RPMI7951 (cell line): ENCODE measurements at places on chromosomes 7 and 10.

DNA sequence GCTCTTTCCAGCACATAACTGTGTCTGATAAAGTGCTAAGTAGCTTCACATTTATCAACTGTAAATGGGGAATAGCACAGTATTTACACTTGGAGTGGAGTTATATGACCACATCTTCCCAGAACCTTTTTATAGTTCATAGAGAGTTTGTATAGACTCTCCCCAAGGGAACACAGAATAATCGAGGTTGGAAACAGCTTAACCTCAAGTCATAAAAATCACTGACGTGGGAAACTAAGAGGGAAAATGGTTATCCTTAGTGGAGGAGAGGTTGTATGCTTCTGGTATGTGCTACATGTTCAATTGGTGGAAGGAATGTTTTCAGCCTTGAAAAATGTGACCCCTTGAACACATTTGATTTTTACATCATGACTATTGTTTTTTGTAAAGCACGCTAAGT is 167.9 kb upstream of the KIAA1217 start:
- DNase-seq: no peak

DNA sequence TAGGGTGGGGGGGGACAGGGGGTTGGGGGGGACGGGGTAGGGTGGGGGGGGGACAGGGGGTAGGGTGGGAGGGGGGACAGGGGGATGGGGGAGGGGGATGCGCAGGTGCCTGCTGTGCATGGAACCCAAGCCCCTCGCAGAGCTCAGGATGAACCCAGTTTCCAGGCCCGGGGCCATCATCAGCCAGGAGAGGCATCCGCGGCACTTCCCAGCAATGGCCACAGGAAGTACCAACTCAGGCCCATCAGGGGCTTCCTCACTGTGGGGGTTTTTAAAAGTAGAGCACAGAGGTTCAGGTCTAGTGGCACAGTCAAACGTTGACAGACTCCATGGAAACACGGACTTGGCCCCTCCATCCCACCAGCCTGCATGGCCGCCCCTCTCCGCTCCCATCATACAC is 172.7 kb downstream of the DIP2C start:
- DNase-seq: no peak

DNA sequence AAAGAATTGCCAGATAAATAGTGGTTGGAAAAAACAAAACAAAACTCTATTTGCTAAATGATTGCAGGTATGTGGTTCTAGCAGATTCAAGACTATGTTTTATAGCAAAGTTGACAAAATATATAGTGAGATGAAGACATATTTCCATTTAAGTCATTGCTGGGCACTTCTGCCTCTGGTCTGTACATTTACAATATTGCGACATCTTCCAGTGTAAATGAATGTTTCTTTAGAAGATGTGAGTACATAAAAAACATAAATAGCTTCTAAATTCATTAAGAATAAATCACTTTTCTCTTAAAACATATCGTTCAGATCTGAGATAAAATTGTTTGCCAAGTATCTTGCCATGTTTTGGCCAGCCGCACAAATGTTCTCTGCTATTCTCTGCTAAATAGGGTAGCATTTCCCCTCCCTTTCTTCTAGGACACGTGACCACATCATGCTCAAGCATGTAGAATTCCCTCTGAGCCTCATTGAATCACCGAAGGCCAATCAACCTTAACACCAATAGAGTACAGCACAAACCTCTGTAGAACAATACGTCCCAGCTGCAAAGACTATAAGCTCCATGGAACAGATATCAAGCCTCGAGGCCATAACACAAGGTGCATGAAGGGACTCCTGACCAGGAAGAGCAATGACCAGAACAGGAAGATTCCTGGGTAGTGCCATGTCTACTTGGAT is 1173.3 kb downstream of the GATA3 start:
- no peak for DNase-seq

DNA sequence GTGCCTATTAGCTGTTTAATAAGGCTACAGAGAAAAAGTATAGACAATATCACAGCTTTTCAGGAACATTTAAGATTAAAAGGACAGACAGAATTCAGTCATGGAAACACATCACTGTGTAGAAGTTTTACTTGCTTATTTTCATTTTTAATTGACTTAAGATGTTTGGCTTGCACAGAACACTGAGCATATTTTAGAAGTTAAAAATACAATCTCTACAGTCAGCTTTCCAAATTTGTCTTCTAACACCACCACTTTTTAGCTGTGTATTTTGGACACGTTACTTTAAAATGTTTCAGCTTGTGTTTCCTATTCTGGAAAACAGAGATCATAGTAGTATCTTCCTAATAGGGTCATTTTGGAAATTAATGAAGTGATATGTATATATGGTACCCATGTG is 11.8 kb downstream of the CFAP69 start:
- no peak for DNase-seq

- no peak for DNase-seq
Measured at GRCh38 chr7:77540402-77540822, 3.3 kb downstream of the PTPN12 start.

DNA sequence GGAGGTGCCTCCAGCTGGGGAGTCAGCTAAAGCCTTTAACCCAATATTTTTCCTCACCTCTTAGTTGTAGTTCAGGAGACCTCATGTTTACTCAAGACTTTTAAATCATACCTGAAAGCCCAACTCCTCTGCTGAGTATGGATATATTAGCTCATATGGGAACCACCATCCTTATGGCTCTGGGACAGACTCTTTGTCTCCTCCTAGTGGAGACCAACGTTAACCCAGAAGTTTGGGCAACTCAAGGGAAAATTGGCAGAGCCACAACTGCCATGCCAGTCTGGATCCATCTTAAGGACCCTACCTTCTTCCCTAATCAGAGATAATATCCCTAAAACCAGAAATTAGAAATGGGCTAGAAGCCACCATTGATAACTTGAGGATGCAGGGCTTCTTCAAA is 80.8 kb downstream of the TMEM106B start:
- DNase-seq: no peak

GRCh38 chr10:1434912-1435692 is 302.2 kb downstream of the ADARB2 start:
- DNase-seq: no peak

DNA sequence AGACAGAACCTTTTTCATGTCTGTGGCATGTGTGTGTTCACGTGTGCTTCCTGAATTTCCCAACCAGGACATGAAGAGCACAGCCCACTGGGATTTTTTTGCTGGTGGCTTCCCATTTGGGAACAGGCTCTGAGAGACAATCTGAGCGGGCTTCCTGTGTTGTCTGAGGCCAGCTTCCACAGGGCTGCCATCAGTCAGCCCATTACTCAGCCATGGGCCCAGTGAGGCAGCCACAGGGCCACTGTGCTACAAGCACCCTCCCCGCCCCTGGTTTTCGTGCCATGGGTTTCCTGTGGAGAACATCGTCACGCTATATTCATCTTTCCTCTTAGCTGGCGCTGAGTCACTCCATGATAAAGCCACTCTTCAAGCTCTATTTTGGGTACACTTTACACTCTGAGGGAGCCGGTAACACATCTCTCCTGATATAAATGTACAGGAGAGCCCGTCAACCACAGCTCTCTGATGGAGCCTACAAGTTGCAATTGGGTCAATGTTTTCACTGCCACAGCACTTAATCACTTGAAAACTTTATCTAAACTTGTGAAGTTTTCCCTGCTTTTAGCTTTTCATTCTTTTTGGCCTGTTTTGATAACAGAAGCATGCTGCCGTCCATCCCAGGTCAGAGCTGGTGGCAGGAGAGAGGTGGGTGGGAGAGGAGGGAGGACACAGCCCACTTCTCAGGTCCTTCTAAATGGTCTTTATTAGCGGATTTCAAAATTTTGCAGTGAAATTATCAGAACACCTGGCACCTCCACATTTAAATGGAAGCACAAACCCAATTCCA is 96.9 kb downstream of the HIPK2 start:
- peak; percentile 99 for DNase-seq
